ENCODE measurements at places on chromosomes 4 and X. TPM values are rescaled to one million over a fixed set of nuclear protein-coding genes. Genes with fewer than 3 reads are reported as not detected.

NHSL2 gene
- 0.27 TPM for total RNA-seq

DNA sequence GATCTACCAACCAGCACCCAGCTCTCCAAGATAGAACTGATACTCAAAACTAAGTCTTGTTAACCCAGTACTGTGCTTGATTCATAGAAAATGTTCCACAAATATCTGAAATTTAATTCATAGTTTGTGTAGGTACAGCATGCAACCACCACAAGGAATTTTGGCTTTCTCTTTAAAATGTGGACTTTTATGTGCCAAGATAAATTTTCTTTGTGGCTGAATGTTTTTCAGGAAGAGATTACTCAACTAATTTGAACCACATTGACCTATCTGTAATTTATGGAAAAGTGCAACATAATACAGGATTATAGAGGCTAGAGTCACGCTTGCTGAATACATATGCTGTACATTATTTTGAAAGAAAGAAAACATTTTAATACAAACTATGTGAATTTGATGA lies 730.8 kb downstream of the IL1RAPL1 start:
- DNase-seq: no peak

- DNase-seq: no peak
These were observed 19.4 kb downstream of the SPRY1 start for GRCh38 chr4:123415977-123416376.

DNA sequence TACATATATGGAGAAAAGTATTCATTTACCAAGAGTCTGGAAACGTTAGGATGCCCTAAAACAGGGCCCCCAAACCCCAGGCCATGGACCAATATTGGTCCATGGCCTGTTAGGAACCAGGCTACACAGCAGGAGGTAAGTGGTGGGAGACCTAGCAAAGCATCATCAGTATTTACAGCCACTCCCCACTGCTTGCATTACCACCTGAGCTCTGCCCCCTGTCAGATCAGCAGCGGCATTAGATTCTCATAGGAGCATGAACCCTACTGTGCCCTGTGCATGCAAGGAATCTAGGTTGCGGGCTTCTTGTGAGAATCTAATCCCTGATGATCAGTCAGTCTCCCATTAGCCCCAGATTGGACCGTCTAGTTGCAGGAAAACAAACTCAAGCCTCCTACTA lies 62.3 kb downstream of the USP38 start:
- no peak for DNase-seq

DNA sequence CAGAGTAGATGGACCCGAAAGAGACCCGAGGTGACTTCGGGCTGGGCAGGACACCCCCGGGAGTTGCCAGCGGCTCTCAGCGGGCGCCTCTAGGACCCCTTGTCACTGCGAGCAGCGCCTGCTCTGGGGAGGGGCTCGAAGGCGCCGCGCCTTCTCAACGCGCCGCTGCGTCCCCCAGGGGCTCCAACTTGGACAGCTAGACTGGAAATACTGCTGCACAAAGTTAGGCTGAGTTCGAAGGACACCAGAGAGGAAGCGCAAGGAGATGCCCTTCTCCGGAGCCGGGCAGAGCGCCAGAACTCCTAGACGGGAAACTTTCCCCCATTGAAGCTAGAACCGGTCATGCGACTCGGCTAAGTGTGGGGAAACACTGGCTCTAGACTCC lies 493 bp upstream of the KCNIP4 start:
- DNase-seq: no peak

RTL3 gene
- not detected for total RNA-seq

DNA sequence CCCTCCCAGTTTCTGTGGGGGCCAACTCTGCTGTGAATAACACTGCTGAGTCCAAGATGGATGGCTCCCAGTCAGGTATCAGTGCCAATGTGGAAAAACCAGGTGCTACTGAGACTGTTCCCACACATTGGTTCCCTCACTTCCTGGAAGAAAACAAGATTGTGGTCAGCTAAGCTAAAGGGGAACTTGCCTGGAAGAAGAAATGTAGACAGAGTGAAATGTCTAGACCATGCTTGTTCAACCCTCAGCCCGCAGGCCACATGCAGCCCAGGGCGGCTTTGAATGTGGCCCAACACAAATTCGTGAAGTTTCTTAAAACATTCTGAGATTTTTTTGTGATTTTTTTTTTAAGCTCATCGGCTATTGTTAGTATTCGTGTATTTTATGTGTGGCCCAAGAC lies 28.6 kb upstream of the UTP14A start:
- no peak for DNase-seq

- no peak for DNase-seq
These were observed 8.5 kb downstream of the FGFRL1 start for GRCh38 chr4:1019729-1020470.
